ENCODE measurements at places on chromosomes 4 and X.

DNA sequence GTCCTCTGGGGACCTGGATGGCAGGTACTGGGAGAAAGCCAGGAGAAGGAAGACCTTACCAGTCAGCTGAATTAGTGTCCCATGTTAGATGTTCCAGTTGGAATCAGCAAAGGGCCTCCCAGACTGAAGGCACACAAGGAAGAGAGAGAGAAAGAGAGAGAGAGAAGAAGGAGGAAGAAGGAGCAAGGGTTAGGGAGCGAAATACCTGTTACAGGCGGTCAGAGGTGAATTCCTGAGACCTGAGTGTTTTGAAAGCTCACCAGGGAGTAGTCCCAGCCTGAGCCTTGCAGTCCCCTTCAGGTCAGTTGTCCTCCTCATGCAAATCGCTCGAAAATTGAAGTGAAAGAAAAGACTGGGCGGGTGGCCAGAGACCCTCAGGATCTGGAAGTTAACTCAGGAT, 60.3 kb downstream of the USP11 start:
- no peak for DNase-seq

GRCh38 chr4:174305961-174306360, 22.2 kb downstream of the CEP44 start:
- no peak for DNase-seq

GRCh38 chr4:15963001-15963451, at the start of gene FGFBP2:
TSS of gene FGFBP2 (minus strand) at chr4:15963175. CDS start at chr4:15963129, 46 bp downstream.
- DNase-seq = no peak

GRCh38 chr4:23878912-23879732, 10.7 kb downstream of the PPARGC1A start:
- no peak for DNase-seq

DNA sequence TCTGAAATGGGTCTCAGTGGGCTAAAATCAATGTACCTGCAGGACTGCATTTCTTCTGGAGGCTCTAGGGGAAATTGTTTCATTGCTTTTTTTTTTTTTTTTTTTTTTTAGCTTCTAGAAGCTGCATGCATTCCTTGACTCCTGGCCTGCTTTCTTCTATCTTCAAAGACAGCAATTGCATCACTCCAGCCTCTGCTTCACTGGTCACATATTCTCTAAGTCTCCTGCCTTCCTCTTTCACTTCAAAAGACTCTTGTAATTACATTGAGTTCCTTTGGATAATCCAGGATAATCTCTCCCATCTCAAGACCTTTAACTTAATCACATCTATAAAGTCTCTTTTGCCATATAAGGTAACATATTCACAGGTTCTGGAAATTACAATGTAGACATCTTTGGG, 11.3 kb upstream of the PCYT1B start:
- no peak for DNase-seq

- no peak for DNase-seq
Observed at GRCh38 chr4:18923496-18924161, 902.1 kb upstream of the LCORL start.

GRCh38 chrX:37599729-37600128, 28.3 kb downstream of the LANCL3 start:
- no peak for DNase-seq

DNA sequence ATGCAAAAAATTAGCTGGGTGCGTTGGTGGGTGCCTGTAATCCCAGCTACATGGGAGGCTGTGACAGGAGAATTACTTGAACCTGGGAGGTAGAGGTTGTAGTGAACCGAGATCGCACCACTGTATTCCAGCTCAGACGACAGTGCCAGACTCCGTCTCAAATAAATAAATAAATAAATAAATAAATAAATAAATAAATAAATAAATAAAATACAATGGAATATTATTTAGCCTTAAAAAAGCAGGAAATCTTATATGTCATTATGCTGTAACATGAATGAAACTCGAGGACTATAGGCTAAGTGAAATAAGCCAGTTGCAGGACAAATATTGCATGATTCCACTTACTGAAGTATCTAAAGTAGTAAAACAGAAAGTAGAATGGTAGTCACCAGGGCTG, 42.5 kb downstream of the RBM41 start:
- no peak for DNase-seq

- DNase-seq = no peak
Observed at GRCh38 chr4:6719611-6720179, 3.7 kb downstream of the BLOC1S4 start.

GRCh38 chr4:25818371-25818871, 44.4 kb downstream of the SEL1L3 start:
- no peak for DNase-seq

GRCh38 chr4:44231006-44231405, 217.6 kb downstream of the KCTD8 start:
- DNase-seq = no peak

- no peak for DNase-seq
Observed at GRCh38 chrX:102126863-102127262, 1.4 kb downstream of the TCEAL2 start.

Data from effector CD4-positive, alpha-beta T cell (primary cell).